Fibroblast of skin of scalp (primary cell): ENCODE measurements at places on chromosomes 2 and 18.

- peak; percentile 29 for DNase-seq
Observed at GRCh38 chr2:11949732-11950523, 203.5 kb downstream of the LPIN1 start.

DNA sequence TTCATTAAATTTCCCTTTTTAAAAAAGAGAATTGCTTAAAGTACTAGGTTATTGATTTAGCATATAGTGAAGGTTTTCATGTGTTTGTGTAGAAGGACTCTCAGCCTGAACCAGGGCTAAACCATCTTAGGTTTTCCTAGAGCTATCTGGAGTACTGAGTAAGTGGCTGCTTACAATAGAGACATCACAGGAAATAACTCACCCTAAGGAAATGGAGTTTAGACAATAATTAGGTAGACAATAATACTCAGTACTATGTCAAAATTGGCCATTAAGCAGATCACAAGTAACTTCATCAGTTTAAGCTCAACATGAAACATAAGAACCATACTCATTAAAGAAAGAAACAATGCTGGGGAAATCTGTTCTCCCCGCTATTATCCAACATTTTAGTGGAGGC lies 240.0 kb downstream of the RND3 start:
- no peak for DNase-seq

- DNase-seq, result no peak
Observed at GRCh38 chr2:231541645-231542044, 11.4 kb upstream of the NMUR1 start.

- no peak for DNase-seq
Observed at GRCh38 chr2:109447776-109448175, 166.0 kb downstream of the SEPTIN10 start.

DNA sequence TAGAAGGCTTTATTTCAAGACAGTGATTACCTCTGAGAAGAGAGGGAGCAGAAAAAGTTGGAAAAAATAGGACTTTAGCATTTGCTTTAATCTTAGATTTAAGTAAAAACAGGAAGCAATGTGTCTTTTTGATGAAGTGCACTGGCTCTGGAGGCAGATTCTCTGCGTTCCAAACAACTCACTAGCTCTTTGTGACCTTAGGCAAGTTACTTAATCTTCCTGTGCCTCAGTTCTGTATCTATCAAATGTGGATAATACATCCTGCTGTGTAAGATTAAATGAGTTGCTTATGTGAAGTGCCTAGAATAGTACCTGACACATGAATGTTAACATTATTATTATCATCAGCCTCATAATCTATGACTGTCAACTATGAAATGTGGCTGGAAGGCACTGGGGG lies 42.3 kb downstream of the RPRD1A start:
- no peak for DNase-seq

- no peak for DNase-seq
Observed at GRCh38 chr2:157447741-157448140, 3.9 kb upstream of the CYTIP start.

GRCh38 chr2:113741091-113741490 lies 15.4 kb downstream of the SLC35F5 start:
- no peak for DNase-seq

GRCh38 chr2:28305202-28305601 lies 87.5 kb upstream of the FOSL2 start:
- DNase-seq, result no peak

DNA sequence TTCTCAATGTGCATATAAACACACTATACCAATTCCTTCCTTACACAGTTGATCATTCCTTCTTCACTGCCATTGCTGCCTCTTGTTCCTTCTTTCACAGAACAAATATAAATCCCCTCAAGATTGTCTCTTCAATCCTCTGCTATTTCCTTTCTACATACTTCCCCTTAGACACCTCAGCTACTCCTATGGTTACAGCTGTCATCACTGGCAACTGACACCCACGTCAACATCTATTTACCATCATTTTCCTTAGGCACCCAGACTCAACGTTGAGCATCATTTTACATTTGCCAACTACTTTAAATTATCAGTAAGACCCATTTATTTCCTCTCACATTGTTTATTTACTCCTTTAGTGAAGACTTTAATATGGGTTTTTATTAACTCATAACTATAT lies 488.8 kb upstream of the FSHR start:
- DNase-seq, result no peak

DNA sequence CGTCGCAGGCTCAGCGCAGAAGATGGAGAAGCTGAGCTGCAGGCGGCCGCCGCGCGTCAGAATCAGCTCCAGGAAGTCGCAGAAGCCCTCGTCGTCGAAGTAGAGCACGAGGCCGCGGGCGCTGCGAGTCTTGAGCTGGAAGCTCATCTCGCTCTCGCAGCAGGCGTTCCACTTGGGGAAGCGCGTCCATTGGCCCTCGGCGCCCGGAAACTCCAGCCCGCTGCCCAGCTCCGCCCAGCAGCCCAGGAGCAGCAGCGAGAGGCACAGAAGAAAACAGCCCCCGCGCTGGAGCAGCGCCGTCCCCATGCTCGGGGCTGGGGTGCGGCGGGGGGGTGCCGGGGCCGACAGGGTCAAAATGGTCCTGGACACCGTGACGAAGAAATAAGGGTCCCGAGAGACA lies 4.0 kb downstream of the NRXN1 start:
- DNase-seq, result no peak

DNA sequence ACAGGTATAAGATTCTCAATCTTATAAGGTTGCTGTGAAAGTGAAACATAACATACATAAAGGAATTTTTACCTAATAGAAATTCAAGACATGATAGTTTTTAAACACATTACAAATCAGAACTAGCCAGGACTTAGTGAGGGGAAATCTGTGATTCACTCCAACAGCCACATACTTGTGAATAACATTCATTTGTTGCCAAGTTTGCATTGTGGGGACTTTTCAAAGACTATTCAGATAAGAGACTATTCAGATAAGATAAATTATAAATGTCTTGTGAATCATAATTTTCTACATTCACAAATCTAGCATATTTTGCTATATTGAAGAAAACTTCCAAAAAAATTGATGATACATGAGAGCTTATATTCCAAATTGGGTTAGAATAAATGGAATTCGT lies 345.3 kb upstream of the CDH20 start:
- peak; percentile 21 for DNase-seq

- DNase-seq, result no peak
Observed at GRCh38 chr2:222134654-222135053, 164.1 kb downstream of the PAX3 start.

DNA sequence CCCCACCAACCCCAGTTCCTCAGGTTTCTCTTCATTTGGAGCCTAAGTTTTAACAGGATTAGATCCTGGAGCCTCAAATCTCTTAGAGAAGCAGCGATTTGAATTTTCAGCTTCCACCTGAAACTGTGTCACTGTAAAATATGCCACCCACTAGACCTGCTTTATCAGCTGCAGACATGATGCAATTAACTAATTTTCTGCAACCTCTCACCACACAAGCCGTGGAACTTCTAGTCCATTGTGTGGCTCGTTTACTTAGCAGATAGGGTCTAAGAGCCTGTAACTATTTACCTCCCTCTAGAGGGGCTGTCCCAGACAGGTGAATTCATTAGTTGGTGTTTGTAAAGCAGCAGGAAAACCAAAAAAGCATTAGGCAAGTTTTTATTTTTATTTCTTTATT lies 31.6 kb upstream of the FZD5 start:
- DNase-seq, result no peak

DNA sequence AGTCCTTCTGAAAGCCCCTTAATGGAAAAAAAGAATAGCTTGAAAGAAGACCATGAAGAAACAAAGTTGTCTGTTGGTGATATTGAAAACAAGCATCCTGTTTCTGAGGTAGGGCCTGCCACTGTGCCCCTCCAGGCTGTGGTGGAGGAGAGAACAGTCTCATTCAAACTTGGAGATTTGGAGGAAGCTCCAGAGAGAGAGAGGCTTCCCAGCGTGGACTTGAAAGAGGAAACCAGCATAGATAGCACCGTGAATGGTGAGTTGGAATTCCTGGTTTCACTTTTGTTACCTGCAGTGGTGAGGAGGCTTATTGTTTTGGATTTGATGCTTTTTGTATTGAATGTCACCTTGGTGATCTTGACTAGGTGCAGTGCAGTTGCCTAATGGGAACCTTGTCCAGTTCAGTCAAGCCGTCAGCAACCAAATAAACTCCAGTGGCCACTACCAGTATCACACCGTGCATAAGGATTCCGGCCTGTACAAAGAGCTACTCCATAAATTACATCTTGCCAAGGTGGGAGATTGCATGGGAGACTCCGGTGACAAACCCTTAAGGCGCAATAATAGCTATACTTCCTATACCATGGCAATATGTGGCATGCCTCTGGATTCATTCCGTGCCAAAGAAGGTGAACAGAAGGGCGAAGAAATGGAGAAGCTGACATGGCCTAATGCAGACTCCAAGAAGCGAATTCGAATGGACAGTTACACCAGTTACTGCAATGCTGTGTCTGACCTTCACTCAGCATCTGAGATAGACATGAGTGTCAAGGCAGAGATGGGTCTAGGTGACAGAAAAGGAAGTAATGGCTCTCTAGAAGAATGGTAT lies 13.3 kb downstream of the SLC20A1 start:
- DNase-seq, result no peak

DNA sequence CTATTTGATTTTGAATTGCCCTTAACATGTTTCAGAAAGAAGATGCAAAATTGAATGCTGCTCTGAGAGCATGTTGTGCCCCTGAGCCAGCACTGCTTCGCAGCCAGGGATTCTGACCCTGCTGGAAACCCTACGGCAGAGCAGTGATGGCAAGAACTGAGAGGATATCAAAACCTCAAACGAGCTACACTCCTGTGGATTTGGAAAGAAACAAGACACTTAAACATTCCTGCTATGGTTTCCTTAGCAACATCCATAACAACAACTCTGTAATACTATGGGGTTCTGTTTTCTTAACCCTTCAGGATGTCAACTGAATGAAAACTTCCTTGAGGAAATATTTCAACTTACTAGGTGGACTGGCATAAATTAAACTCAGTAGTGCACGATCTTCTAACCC lies 649.1 kb downstream of the NYAP2 start:
- peak; percentile 79 for DNase-seq

- no peak for DNase-seq
Observed at GRCh38 chr2:133927894-133928293, 326.0 kb upstream of the MGAT5 start.

DNA sequence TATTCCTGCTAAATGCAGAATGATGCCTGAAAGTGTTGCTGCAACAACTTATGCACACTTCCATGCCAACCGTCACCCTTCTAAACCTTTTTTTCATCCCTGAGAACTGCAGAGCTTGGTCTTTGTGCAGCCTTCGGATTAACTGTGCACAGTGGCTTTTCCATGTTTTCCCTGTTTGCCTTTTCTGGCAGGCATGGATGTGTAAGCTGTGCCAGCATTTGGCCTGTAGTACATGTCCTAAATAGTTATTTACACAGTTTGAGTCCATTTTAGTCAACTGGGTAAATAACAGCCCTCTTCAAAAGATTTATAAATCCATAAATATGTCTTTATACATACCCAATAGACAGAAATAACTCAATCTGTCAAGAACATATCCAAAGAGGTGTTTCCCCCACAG lies 31.5 kb downstream of the MEIS1 start:
- no peak for DNase-seq

DNA sequence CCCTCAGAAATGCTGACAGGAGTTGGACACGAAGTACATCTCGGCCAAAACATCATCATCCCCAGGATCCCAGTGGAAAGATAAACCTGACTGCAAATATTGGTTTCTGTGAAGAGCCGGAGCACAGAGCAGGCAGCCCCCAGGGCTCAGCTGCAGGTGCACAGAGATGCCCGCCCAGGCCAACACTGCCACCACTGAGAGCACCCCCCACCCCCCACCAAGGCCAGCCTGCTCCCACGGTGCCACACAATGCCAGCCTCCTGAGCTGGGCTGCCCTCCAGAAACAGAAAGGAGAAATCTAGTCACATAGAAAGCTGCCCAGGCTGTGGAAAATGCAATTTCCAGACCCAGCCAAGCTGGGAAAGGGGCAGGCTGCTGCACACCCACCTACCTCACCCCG lies 71.7 kb downstream of the GALNT14 start:
- DNase-seq, result no peak

- DNase-seq, result no peak
Observed at GRCh38 chr2:212136216-212136795, 402.3 kb downstream of the ERBB4 start.

GRCh38 chr18:44325903-44326635 lies 354.6 kb upstream of the SETBP1 start:
- DNase-seq, result peak; percentile 75

GRCh38 chr2:28276807-28277206 lies 115.9 kb upstream of the FOSL2 start:
- no peak for DNase-seq

GRCh38 chr2:20561637-20562454 lies 89.1 kb downstream of the HS1BP3 start:
- peak; percentile 95 for DNase-seq

GRCh38 chr18:40642692-40643229 lies 1312.3 kb upstream of the PIK3C3 start:
- DNase-seq, result no peak

GRCh38 chr2:48722391-48722790 lies 33.1 kb downstream of the LHCGR start:
- peak; percentile 5 for DNase-seq

GRCh38 chr2:14654835-14655282 lies 22.3 kb downstream of the LRATD1 start:
- DNase-seq, result no peak

GRCh38 chr2:234444893-234445292 lies 52.0 kb downstream of the ARL4C start:
- DNase-seq, result peak; percentile 94

- DNase-seq, result peak; percentile 84
Observed at GRCh38 chr2:85255813-85256594, 71.8 kb downstream of the TGOLN2 start.

DNA sequence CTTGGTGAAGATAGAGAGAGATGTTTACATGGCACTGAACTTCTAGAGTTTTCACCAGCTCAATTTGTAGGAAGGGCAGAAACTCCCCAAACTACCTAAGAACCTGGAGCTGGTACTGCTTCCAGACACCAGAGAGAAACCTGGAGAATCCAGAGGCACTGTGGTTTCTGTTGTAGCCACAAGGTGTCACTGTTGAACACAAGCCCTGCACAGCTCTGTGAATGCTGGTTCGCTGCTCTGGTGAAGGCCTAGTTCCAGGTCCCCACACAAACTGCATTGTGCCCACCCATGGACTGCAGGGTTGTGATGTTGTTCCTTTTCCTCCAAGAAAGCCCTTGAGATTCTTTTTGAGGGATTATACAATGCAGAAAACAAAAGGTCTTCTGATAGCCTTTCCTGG lies 150.5 kb upstream of the HS6ST1 start:
- no peak for DNase-seq

GRCh38 chr2:79630060-79630459 lies 117.2 kb downstream of the CTNNA2 start:
- DNase-seq, result no peak

- no peak for DNase-seq
Observed at GRCh38 chr2:130728549-130729316, at the start of gene GPR148. Gene GPR148 (plus strand): TSS chr2:130729070. CDS start chr2:130729152, 82 bp downstream.

DNA sequence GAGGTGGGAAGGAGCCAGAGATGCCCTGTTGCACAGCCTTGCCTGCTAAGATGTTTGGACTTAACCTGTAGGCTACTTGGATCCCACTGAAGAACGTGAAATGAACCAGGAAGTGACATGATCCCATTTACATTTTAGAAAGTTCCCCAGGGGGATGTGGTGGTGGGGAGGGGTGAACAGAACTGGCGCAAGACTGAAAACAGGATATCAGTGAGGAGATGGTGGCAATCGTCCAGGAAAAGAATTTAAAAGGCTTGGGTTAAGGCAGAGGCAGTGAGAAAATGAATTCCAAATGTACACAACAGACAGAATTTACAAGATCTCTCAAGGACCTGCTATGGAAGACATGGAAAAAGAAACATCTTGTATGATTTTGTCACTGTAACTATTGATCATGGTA lies 42.3 kb downstream of the SULT1C2 start:
- DNase-seq, result peak; percentile 82

GRCh38 chr18:68724021-68724420 lies 9.1 kb upstream of the TMX3 start:
- no peak for DNase-seq
